ENCODE measurements at places on chromosomes 5 and 9.

DNA sequence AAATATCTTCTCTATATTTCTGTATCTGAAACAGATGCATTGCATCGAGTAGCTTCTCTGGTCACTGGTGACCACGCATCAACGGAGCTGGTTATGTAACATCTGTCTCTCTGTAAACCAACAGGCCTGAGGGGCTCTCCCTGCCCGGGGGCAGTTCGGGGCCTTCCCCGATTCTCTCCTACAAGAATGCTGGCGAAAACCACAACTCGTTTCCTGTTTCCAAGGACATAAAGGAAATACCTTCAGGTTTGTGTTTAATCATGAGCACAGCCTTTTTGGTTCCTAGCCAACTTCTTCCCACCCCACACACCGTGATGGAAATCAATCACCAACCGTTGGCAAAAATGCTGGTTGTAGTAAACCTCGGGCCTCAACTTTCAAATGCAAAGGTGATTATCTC, 25.1 kb downstream of the GDNF start:
- DNase-seq = no peak

DNA sequence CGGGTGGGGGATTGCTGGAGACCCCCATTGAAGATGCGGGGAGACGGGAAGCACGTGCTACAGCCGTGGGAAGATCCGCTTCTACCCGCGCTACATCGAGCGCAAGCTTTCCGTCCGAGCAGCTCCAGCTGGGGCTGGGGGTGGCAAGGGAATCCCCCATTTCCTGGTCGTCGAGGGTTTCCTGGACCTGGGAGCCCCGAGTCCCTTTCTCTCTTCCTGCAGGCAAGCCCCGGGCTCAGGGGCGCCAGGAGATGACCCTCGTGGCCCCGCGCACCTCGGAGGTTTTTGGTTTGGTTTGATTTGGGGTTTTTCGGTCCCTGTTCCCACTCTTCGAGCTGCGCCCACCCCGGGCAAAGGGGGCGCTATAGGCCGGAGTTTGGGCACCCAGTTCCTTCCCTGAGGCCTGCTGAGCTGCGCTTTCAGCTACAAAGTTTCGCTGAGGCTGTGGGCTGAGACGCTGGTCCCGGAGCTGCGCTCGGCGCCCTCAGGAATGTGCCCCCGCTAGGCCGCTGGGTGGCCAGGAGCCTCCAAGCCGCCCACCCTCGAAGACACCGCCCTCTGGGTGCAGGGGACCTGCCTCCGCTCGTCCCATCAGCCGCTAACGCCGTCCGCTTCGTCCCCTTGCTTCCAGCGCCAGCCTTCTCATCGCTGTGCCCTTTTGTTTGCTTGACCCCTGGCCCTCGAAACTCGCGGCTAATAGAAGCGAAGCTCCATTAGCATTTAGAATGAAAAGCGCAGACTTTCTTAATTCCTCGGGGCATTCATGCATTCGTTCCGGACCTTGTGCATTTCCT, 2.9 kb downstream of the NR4A3 start:
- DNase-seq = peak; percentile 48

DNA sequence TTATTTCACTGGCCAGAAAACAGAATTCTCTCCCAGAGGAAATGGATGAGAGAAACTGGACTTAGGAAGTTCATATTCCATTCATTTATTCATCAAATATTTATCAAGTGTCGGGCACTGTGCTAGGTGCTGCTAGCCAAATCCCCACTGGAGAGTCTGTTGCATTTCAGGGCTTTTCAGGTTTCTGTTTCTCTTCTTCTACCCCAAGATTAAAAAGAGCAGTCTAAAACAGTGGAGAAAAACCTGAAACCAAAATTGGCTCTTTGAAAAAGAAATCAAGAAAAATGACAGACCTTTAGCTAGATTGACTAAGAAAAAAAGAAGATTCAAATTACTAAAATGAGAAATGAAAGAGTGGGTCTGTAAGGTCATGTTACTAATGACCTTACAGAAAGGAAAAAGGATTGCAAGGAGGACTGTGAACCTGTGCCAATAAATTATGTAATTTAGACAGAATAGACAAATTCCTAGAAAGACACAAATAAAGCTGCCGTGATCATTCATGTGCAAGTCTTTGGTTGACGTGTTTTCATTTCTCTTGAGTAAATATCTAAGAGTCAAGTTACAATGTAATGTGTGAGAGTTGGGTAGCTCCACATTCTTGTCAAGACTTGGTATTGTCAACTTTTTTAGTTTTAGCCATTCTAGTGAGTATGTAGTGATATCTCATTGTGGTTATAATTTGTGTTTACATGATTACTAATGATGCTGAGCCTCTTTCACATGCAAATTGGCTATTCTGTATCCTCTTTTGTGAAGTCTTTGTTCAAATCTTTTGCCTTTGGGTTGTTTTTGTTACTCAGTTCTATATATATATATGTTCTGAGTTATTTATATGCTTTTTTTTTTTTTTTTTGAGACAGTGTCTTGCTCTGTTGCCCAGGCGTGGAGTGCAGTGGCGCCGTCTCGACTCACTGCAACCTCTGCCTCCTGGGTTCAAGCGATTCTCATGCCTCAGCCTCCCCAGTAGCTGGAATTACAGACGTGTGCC, 23.7 kb downstream of the SNX30 start:
- no peak for DNase-seq

DNA sequence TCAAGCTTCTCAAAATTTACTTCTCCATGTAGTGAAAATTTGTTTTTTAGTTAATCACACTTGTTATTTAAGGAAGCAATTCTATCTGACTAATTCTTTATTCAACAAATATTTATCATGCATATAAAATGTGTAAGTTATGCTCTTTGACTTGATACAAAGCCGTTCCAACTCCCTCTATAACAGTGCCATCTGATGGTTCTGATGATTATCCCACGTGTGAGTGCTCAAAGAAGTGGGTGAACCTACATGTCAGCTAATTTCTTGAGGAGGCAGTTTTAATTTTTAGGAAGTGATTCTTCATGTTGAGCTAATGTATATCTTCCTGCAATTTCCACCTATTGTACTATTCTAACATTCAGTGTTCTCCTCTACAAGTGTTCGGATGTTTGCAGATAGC, 88.8 kb upstream of the BRINP1 start:
- no peak for DNase-seq

DNA sequence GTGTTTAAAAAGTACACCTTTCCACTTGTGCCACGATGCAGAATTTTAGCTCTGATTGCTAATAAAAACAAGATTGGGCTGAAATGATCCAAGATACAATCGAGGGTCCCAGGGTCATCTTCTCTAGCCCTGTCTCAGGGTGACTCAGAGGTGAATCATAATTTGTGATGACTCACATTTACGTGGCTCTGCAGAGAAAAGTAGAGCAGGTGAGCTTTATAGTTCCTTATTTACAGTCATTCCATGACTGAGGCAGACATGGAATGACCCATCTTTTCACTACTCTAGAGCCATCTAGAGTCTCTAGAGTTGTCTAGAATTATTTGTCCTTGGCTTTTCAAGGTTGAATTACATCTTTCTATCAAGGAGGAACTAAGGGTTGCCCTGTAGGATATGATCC, 155.2 kb downstream of the GAS1 start:
- DNase-seq = no peak

DNA sequence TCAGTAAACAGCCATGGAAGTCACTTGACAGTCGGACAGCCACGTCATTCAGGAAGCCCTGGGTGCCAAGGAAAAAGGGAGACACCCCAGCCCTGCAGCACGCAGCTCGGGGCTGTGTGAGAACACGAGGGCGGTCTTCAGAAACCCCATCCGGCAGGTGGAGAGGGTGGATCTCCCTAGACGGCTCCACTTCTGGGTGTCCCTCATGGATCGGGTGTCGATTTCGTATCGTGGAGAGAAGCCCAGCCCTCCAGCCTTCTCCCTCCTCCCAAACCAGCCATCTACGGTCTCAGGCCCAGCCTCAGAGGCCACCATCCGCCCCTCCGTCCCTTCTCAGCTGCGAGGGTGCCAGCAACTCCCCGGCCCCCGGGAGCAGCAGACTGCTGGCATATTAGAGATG, 65.5 kb upstream of the BARHL1 start:
- no peak for DNase-seq

- DNase-seq = no peak
Observed at GRCh38 chr5:76642390-76643040, 19.3 kb upstream of the F2RL2 start.

GRCh38 chr5:35096216-35096615, 48.5 kb upstream of the AGXT2 start:
- DNase-seq = peak; percentile 33

DNA sequence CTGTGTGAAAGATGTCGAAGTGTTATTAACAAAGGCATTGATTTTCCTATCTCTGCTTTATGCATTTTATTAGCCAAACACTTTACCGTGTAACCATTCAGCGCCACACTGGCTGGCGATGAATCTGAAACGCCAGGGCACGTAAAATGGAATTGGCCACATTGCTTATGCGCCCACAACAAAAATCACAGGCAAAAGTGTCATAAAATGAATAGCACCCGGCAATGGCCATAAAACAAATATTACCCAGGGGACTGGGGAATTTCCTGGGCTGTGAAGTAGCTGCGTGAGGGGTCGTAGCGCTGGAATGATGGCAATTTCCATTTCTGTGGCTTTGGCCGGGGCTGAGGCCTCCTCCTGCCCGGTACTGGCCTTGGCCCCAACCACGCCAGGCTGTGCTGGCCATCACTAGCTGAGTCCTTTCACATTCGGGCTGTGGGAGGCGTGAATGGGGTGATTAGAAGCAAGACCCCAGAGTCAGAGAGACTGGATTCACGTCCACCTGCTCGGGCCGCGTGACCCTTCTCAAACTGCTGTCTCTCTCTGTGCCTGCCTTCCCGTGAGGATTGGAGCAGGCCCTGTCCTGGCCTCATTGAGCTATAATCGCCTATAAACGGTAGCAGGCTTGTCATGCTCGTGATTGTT, 254.5 kb downstream of the PBX3 start:
- DNase-seq = no peak

GRCh38 chr9:91577633-91578061, 154.0 kb upstream of the NFIL3 start:
- no peak for DNase-seq

DNA sequence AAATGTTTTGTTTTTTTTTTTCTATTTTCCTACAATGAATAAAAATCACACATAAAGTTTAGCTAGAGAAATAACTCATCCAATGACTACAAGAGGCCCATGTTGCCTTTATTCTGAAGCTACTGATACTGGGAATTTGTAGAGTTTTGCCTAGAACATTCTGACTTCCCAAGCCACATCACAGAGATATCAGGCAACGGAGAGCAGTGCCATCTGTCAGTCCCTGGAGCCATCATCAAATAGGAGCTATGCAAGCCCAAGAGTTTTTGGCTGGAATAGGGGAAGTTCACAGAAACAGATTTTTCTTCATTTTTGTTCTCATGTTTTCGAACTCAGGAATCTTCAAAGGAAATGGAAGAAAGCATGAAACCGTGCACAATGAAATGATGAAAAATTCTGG, 896.6 kb downstream of the TLE1 start:
- DNase-seq = no peak

- no peak for DNase-seq
Observed at GRCh38 chr9:113426701-113427100, 16.2 kb downstream of the C9orf43 start.

- no peak for DNase-seq
Observed at GRCh38 chr9:1871626-1872419, 143.3 kb upstream of the SMARCA2 start.

DNA sequence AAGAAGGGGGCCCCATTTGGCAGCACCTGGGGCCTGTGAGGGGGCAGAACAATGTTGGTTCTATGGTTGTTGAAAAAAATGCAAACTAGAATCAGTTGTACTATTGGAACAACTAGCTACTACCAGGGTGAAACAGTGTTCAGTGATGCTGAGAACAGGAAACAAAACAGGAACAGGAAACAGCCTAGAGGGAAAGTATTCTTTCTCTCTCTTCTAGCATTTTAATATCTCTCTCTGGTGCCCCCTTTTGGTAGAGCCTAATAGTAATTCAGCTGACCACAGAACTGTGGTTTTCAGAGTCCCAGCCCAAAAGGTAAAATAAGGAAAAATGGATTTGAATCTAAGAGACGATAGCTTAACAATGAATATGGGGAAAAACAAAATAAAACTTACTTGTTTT, 138.0 kb upstream of the KCNN2 start:
- DNase-seq = no peak

GRCh38 chr9:134165357-134166315, 1.3 kb upstream of the RNU6ATAC start:
- peak; percentile 58 for DNase-seq

DNA sequence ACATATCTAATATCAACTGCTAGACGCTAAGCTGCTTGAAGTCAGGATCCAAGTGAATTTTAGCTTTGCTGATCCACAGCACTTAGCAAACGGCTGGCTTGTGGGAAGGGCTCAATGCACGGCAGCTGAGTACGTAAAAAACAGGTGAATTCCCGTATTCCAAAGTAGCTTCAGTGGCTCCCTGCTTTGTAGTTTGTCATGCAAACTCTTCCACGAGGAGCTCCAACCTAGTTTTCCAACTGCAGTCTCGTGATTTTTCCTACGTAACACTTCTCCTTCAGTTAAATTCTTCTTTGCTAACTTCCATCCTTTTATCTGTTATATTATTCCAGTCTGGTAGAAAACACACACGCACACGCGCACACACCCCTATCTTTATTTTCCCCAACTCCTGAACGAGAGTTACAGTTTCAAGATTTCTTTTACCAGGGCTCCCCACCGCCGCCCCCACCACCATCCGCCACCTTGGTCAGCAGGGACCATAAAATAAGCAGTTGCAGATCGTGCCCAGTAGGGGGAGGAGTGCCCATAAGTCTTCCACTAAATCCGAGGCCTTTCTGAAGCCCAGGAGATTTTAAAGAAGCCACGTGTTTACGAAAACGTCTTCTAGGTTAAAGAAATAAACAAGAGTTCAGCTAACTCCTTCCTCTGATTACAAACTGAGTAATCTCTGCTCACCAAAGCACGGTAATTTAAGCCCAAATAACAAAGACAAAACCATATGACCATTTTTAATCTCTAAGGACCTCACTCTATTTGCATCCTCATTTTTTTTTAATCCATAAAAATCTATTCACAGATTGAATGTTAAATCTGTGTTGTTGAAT, 34.8 kb upstream of the TRIO start:
- peak; percentile 50 for DNase-seq

GRCh38 chr9:125617087-125617486, 89.9 kb downstream of the MAPKAP1 start:
- DNase-seq = no peak

- no peak for DNase-seq
Observed at GRCh38 chr5:117218789-117219188, 644.2 kb upstream of the SEMA6A start.
